Stimulated activated CD4-positive, alpha-beta T cell treated with anti-CD3 and anti-CD28 coated beads, Interleukin-15, amount 100 ng/mL, for 48 hours (primary cell): ENCODE measurements at places on chromosomes 1 and 21.

GRCh38 chr1:1889090-1889750 is 1.7 kb downstream of the GNB1 start:
- no peak for DNase-seq

DNA sequence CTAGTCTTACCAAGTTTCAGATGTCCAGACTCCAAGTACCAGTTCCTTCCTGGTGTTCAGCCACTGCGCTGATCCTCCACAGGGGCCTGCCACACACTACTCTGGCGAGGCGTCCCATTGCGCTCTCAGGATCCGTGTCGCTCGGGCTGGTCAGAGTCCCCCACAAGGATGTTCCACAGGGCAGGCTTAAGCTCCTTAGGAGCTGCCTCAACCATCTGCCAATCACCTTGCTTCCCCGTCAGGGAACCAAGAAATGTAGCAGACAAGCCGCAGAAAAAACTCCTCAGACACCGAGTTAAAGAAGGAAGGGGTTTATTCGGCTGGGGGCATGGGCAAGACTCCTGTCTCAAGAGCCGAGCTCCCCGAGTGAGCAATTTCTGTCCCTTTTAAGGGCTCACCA is 9.8 kb downstream of the OR2W3 start:
- no peak for DNase-seq

GRCh38 chr1:53913352-53914033 is 19.5 kb downstream of the DIO1 start:
- DNase-seq, result no peak

- DNase-seq, result no peak
Observed at GRCh38 chr1:177659281-177659680, 310.6 kb downstream of the SEC16B start.

DNA sequence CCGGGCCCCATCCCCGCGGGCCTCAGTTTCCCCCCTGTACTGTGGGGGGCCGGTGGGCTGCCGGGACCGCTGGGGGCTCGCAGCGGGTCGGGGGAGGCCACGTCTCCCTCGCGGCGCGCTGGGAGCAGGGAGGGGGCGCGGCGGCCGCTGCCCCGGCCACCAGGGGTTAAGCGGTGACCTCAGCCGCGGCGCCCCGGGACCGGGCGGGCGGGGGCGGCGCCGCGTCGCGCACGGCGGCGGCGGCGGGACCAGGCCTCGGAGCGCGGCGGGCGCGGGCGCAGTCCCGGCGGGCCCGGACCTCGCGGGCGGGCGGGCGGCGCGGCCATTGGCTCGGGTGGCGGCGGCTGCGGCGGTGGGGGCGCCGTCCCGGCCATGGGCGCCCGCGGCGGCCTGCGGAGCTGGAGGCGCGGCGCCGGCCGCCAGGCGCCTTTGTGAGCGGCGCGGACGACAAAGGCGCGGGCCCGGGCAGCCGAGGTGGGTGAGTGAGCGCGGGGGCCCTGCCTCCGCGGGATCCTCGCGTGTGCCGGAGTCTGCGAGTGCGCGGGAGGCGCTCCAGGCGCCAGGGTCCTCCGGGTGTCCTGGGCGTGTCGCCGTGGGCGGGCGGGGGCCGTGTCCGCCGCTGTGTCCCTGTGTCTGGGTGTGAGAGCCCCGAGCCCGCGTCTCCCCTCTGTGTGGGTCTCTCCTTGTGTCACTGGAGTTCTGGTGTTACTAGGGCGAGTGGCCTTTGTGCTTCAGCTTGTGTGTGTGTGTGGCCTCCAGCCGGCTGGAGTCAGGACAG is at the start of gene ARHGEF10L:
Gene ARHGEF10L, plus strand, starts transcription at position 222 of the 778 bp plus-strand sequence. CDS start 40,898 bp downstream, outside the sequence.
- no peak for DNase-seq

- no peak for DNase-seq
Observed at GRCh38 chr1:15952317-15953258, 23.3 kb downstream of the ZBTB17 start.
